ENCODE measurements at places on chromosomes 4 and X.

DNA sequence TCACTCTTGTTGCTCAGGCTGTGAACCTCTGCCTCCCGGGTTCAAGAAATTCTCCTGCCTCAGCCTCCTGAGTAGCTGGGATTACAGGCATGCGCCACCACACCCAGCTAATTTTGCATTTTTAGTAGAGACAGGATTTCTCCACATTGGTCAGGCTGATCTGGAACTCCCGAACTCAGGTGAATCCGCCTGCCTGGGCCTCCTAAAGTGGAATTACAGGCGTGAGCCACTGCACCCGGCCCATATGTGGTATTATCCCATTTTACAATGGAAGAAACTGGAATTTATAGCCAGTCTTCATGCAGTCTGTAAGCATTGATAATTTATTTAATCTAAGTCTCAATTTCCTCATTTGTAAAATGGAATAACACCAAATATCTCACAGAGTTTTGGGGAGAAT is 161.8 kb downstream of the GABRB1 start:
- no peak for DNase-seq

DNA sequence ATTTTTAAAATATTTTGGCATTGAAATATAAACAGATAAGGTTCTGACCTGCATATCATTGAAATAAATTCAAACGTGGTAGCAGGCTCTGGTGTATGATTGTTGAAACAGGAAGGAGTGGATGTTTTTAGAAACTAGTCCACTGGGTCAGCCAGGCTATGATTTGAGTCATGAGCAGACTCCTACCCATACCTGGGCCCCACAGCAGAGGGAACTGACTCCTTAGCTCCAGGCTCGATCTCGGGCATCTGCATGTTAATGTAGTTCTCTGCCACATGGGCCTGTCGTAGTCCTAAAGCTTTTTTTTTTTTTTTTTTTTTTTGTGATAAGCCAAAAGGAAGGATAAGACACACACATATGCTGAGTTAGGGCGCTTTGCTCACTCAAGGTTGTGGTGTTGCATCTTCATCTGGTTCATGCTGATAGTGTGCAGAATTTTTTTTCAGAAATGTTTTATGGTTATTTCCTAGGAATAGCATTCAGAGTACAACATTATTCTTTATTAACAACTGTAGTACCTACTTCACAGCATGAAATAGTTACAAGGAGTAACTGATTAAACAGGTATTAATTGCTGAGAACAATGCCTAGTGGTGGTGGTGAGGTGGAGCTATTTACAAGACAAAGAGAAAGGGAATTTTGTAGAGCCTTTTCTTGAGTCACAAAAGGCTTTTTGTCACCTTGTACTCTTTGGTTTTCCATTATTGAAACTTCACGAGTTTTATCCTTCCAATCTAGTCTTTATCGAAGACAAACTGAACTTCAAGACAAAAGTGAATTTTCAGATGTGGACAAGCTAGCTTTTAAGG is 27.3 kb downstream of the OFD1 start:
- DNase-seq, result no peak

DNA sequence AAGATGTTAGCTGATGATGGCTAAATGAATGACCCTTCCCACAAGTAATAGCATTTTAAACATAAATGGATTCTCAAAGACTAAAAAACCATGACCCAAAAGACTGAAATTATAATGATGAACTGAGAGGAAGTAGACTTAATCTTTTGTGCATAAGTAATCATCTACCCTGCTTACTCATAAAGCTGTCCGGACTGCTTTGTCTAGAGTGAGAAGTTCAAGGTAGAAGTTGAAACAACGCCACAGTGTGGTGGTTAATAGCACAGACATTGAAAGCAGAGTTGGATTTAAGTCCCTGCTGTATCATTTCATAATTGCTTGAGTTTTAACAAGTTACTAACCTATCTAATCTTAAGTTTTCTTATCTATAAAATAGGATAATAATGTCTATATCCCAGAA is 346.6 kb downstream of the CENPC start:
- DNase-seq, result peak; percentile 35

- DNase-seq, result no peak
Measured at GRCh38 chr4:98568941-98569663, 89.3 kb downstream of the TSPAN5 start.

- DNase-seq, result no peak
Measured at GRCh38 chr4:8402181-8402597, 38.3 kb downstream of the ACOX3 start.

DNA sequence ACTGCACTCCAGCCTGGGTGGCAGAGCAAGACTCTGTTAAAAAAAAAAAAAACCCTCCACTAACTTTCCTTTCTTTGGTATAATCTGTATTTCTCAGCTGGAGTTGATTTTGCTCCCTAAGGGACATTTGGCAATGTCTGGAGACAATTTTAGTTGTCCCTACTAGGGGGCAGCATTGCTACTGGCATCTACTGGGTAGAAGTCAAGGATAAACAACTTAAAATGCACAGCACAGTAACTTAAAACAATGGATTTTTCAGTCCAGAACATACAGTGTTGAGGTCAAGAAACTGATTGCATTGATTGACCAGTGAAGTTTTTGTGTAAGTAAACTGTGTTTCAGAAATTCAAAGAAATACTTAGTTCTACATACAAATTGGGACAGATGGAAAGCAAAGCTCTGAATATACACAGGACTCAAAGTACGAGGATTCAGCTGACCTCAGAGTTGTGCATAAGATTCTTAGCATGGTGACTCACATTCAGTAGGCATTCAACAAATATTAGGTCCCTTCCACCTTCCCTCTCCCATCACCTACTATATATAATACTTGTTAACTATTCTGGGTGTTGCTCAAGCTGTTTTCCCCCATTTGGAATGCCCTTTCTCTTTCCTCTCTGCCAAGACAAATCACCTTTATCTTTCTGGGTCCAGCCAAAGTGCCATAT is 8.8 kb downstream of the DDX53 start:
- peak; percentile 20 for DNase-seq

All from brain microvascular endothelial cell (primary cell).